ENCODE measurements at places on chromosomes 1 and 21.

- DNase-seq, result no peak
Measured at GRCh38 chr21:9774347-9774746, 747.0 kb upstream of the TPTE start.

DNA sequence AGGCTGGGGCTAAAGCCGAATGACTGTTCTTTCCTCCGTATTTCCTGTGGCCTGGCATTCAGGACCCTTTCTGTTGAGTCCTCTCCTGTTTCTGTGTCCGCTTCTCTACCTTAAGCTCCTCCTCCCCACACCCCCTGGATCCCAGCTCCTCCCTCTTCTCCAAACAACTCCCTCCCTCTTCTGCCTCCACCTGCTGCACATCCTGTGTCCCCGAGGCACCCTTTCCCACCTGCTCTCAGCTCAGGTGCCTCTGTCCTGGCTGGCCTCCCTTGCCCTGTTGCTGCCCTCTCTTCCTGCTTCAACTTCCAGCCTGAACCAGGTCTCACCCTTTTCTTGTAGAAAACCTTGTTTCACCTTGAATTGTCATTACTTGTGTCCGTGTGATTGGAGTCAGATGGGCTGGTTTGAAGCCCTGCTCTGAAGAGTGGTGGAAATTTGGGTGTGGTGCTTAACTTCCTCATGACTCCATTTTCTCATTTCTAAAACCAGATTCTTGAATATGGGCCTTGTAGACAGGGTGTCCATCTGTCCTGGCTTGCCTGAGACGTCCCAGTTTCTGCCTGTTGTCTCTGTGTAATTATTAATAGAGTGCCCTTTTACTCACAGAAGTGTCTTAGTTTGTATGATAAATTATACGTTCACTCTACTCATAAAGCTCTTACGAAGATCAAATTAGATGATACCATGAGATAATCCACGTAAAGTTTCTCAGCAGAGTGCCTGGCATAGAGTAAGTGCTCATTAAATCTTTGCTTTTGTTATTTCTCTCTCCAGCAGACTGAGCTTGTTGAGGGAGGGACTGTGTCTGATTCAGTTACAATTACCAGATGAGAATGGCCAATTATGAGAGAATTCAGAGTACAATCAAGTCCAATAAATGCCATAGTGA, 58.9 kb upstream of the TRABD2B start:
- DNase-seq, result no peak

- no peak for DNase-seq
Measured at GRCh38 chr1:97943354-97943753, 22.5 kb upstream of the DPYD start.

DNA sequence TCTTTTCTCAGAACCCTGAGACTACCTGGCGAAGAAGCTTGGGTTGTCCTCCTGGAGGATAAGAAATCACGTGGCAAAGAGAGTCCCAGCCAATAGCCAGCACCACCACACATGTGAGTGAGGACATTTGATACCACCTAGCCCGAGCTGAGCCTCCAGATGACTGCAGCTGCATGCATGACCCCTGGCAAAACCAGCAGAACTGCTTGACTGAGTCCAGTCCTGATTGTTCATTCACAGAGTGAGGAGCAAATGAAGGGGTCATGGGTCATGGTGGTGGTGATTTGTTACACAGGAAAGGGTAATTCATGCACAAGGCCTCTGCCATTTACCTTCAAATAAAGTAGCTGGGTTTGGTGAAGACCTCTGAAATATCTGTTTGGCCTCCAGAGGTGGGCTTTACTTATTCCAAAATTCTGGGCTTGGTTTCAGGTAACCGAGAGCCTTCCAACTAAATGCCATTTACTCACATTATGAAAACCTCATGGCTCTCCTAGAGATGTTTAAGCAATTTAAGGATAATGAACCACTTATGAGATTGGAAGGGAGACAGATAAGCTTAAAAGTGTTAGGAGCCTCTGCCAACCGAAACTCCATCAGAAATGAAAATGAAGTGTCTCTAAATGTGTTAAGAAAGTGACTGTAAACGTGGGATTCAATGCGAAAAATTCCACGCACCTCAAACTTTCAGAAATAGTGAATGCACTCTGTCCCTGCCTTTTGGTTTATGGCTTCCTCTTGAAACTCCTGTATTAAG, 163.3 kb downstream of the SLC35F3 start:
- no peak for DNase-seq

DNA sequence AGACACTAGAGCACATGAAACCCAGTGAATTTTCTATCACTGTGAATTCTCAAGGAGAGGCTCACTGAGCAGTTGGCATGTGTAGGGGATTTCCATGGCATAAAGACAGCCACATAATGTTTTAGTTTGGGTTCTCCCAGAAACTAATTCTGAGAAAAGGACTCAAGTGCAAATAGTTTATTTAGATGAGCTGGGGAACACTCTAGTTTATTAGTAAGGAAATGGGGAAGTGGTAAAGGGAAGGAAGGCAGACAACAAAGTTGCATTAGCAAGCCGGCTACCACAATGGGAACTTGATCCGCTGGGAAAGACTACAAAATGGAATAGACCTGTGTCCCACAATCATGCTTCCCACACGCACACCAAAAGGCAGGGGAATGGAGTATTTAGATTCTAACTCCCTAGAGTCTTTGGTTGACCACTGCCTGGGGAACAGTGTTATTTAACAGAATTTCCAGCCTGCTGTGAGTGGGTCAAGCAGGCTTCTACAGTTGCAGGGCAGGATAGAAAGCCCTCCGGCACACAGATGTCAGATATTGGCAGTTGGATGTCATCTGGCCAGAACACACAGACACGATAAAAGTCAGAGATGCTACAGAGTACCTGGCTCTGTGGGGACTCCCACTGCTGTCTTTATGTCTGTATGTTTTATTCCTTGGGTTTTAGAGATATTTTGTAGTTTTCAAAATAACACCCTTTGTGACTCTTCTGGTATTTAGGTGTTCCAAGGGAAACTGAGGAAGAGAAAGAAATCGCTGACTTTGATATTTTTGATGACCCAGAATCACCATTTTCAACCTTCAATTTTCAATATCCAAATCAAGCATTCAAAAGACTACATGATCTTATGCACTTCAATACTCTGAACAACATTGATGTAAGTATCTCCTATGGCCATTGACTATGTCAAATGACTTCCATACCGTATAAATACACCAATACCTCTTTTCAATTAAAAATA, 150.1 kb downstream of the PLA2G4A start:
- DNase-seq, result no peak

DNA sequence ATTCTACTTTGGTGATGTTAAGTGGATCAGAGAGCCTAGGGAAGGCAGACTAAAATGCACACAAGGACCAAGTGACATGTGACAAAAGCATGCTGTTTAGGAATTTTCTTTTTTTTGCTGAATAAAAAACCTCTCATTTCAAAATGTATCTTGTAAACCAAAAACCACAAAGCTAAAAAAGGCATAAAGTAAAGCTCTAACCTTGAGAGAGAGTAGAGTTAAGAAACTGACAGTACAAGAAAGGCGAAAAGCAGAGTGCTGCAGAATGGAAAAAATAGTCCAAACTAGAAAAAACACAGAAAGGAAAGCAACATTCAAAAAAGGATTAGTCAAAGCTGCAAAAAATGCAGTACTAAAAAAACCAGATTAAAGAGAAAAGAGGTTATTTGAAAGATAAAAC, 76.5 kb downstream of the EPS15 start:
- DNase-seq, result no peak

DNA sequence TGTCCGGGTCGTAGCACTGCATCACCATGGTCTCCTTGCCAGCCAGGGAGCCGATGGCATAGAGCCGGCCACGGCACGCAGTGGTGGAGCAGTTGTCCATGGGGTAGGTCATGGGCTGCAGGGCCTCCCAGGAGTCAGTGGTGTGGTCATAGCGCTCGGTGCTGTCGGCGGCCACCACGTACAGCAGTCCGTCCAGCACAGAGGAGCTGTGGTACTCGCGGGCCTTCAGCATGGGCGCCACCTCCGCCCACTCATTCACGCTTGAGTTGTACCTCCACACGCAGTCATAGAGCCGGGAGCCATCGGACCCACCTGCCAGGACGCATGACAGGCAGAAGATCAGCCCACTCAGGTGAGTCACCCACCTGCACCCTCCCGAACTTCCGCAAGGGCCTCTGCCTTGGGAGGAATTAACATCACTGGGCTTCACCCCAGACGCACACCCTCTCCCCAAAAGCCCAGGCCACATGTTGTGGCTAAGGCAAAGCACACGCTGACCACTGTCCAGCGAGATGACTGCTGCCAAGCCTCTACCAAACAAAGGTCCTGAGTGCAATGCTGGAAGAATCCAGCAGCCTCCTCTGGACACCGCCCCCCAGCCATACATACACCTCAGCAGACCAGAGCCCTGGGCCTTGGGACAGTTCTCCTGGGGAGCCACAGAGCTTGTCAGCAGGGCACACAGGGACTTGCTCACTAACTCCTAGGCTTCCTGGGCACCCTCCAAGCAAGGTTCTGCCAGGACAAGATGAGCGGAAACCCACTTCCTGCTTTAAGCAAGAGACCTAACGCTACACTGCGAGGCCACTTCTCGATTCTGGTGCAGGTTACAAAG, 3.3 kb downstream of the KLHL21 start:
- DNase-seq, result peak; percentile 86

DNA sequence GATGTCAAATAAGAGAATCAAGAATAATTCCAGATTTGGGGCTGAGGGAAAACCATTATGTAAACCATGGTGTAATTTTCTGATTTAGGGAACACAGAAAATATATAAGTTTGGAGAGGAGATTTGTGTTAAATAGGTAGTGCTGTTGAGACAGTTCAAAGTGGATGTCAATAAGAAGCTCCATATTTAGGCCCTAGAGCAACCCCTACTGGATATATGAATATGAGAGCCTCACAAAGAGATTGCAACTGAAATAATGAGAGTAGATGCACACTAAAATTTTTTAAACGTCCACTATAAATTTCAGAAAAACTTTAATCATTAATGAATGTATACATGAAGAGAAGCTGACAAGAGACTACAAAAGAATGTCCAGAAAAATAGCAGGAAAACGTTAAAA, 1447.8 kb upstream of the PRMT6 start:
- DNase-seq, result no peak

GRCh38 chr1:116724765-116725375, 29.4 kb upstream of the CD2 start:
- DNase-seq, result peak; percentile 76

GRCh38 chr1:39755965-39756659, 15.0 kb downstream of the OXCT2 start:
- DNase-seq, result no peak

GRCh38 chr21:44658913-44659595, 1.3 kb downstream of the KRTAP12-3 start:
- DNase-seq, result peak; percentile 13

DNA sequence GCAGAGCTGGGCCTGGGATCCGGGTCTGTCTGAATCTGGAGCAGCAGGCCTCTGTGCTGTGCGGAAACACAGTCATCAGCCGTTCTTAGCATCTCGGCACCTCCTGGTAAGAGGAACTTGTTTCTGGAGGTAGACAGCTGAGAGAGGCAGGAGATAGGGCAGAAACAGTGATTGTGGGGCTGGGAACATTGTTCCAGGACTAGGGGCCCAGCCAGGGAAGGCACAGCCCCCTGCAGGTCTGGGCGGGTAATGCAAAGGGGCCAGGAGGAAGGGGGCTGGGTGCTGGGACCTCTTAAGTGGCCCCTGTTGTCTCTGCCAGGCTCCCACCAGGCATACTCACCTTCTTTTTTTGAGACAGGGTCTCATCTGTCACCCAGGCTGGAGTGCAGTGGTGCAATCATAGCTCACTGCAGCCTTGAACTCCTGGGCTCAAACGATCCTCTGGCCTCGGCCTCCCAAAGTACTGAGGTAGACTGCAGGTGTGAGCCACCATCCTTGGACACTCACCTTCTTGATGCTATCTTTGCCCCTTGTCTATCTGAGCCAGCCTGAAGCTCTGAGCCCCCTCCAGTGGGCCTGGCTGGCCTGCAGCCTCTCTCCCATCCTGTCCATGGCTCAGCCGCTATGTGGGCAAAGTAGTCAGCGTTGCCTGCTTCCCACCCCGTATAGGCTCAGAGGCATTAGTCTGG, 134.3 kb upstream of the ZBTB40 start:
- DNase-seq, result peak; percentile 7

- peak; percentile 10 for DNase-seq
Measured at GRCh38 chr1:202642619-202643291, 67.5 kb downstream of the SYT2 start.

GRCh38 chr1:107479865-107480350, 339.1 kb downstream of the NTNG1 start:
- no peak for DNase-seq

DNA sequence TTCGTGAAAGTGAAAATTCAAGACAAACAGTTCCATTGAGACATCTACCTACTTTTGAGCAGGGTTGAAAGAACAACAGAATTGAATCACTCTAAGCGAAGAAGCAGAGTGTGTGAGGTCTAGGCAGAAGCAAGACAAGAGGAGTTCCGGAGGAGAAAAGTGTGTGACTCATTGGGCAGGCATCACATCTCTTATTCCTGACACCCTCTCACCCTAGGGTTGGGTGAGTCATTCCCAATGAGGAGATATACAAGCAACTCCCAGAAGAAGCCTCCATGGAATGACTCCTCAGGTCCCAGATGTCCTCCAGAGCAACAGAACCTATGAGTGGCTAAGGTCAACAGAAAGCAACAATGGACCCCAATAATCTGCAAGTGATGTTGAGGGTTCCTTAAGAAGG, 138.1 kb downstream of the TPR start:
- DNase-seq, result no peak

GRCh38 chr1:67952071-67952470, 98.4 kb downstream of the DIRAS3 start:
- DNase-seq, result no peak

DNA sequence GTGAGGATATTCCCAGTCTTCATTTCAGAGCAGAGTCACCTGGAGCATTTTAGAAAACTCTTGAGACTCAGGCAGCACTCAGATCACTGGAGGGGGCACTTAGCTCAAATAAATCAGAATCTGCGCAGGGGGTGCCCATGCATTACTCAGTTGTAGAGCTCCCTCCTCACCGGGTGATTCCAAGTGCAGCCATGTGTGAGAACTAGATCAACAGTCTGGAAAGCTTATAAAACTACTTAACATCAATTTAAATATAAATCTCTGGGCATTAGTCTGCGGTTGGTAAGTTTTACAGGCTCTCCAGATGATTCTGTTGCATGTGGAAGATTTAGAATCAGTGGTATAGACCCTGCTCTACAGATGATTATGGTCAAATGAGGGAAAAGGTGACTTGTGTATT, 128.6 kb downstream of the ST6GALNAC3 start:
- no peak for DNase-seq

GRCh38 chr1:22053017-22053860, 730 bp downstream of the CDC42 start:
- DNase-seq, result peak; percentile 45

GRCh38 chr1:170978371-170978910, 43.1 kb downstream of the MROH9 start:
- DNase-seq, result no peak

GRCh38 chr1:108502138-108502537, 52.0 kb downstream of the NBPF6 start:
- no peak for DNase-seq

- no peak for DNase-seq
Measured at GRCh38 chr1:100811808-100812207, 82.8 kb downstream of the EXTL2 start.

GRCh38 chr1:94778808-94779207, 41.3 kb upstream of the SLC44A3 start:
- no peak for DNase-seq

Measured in CD4-positive, CD25-positive, alpha-beta regulatory T cell (primary cell).